Kasumi-1 (cell line): ENCODE measurements at places on chromosomes 1 and 21.

- DNase-seq, result no peak
Measured at GRCh38 chr1:77742011-77742555, 17.6 kb downstream of the USP33 start.

GRCh38 chr21:15749861-15750159 is 20.0 kb downstream of the USP25 start:
- no peak for DNase-seq

DNA sequence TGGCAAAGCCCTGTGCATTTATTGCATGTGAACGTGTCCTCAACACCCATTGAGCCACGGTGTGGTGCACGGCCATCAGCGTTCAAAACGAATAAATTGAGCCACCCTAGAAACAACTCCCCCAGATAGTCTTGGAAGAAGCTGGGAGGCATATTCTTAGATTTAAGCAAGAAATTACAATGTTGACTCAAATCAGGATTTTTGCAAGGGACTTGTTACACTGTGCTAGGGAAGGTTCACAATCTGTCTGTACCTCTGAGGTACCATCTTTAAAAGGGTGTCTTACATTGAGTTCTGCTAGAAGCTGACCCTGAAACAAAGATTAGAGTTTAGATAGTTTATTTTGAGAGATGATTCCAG is 16.2 kb downstream of the CD247 start:
- DNase-seq, result no peak

GRCh38 chr1:53316424-53316765 is 11.5 kb downstream of the LRP8 start:
- no peak for DNase-seq

GRCh38 chr1:24591781-24592180 is 35.9 kb downstream of the NCMAP start:
- no peak for DNase-seq

DNA sequence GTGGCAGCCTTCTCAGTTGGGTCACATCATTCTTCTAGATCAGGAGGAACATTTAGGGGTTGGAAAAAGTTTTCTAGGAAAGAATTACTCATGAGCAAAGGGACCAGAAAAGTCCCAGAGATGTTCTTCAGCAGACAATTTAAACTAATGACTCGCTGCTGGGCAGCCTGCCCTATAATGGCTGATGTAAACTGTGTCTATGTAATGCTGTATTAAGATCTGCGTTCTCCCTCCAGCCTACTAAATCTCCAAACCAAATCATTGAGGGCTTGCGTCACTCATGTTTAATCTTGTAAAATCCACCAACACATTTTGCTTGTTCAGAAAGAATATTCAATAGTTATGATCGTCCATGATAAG is 92.1 kb downstream of the LRRC8C start:
- DNase-seq, result no peak

DNA sequence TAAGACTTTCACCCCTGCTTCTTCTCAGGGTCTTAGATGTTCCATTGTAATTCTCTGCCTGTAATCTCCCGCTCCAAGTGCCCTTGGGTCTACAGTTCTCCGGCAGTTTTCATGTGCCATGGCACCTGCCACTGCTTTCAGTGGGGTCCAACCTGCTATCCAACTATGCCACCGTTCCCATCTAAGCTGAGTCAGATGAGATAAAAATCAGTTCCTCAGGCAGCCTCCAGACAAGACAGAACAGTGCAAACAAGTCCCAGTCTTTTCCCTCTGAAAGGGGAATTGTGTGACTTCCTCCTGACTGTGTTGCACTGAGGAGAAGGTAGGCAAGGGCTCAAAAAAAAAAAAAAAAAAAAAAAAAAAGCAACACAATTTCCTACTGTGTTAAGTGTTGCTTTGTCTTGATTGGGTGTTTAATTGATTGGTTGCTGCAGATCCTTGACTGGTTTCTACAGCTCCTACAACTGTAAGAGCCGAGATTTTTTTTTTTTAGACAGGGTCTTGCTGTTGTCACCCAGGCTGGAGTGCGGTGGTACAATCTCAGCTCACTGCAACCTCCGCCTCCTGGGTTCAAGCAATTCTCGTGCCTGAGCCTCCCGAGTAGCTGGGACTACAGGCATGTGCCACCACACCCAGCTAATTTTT is 50.7 kb downstream of the EBNA1BP2 start:
- DNase-seq, result no peak

DNA sequence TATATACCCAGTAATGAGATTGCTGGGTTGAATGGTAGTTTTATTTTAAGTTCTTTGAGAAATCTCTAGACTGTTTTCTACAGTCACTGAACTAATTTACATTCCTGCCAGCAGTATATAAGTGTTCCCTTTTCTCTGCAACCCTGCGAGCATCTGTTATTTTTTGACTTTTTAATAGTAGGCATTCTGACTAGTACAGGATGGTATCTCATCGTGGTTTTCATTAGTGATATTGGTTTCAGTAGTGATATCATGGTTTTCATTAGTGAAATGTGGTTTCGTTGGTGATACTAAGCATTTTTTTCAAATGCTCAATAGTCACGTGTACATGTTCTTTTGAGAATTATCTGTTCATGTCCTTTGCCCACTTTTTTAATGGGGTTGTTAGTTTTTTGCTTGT is 316.8 kb downstream of the PTBP2 start:
- no peak for DNase-seq

- DNase-seq, result no peak
Measured at GRCh38 chr1:116507631-116508030, 63.2 kb downstream of the CD58 start.

- DNase-seq, result no peak
Measured at GRCh38 chr1:119727991-119728390, 16.3 kb downstream of the PHGDH start.

DNA sequence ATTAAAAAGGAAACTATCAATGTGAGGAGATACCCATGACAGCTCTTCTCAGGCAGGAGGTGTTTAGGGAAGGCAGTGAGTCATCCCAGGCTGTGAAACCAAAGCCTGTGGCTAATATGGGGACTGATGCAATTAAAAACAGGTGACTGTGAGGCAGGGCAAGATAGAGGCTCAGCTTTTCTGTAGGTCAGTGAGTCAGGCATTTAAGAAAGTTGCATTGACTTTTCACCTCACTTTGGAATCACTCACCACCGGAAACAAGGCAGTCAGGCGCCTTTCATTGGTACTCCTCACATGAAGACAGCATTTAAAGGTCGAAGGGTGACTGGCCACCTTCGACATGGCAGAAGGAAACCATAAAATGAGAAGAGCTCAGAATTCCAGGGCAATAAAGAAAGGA is 54.5 kb downstream of the PAPPA2 start:
- no peak for DNase-seq

GRCh38 chr1:1354271-1355247 is 3.8 kb downstream of the MXRA8 start:
- no peak for DNase-seq

DNA sequence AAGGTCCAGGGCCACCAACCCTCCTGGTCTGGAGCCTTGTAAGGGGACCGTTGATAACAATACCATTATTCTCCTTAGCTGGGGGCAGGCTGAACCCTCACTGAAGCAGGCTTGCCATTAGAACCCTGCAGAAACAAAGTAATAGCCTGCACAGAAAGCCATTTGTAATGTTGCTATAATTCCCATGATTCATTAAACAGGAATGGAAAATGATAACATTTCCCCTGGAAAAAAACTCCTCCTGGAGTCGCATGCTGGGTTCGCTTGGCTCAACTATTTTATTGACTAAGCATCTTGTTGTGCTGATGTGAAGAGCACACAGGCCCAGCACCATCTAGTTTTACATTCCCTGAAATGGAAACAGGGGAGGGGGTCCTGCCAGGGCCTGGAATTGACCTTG is 155.6 kb upstream of the CSF3R start:
- no peak for DNase-seq

- DNase-seq, result no peak
Measured at GRCh38 chr1:212034516-212035122, 738 bp downstream of the INTS7 start.

DNA sequence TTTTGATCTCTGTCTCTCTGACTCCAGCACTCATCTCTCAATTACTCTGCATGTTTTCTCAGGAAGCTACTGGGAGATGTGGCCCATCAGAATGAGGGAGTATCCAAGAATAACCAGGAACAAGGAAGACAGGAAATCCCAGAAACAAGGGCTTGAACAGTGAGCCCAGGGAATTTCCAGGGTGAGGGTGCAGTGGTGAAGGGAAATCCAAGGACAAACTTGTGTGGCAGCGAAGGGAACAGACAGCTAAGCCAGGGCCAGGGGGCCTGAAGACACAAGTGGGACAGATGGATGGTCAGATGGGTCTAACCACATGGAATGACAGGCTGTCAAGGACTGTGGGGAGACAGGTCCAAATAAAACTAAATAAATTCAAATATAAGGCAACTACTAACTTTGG is 121.8 kb upstream of the ERRFI1 start:
- no peak for DNase-seq

- DNase-seq, result no peak
Measured at GRCh38 chr1:207352554-207352953, 31.1 kb downstream of the CD55 start.

DNA sequence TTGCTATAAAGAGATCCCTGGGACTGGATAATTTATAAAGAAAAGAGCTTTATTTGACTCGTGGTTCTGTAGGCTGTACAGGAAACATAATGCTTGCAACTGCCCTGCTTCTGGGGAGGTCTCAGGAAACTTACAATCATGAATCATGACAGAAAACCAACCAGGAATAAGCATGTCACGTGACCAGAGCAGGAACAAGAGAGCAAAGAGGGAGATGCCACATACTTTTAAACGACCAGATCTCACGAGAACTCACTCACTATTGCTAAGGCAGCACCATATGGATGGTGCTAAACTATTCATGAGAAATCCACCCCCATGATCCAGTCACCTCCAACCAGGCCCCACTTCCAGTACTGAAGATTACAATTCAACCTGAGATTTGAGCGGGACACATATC is 49.8 kb upstream of the RCC1 start:
- DNase-seq, result peak; percentile 97

DNA sequence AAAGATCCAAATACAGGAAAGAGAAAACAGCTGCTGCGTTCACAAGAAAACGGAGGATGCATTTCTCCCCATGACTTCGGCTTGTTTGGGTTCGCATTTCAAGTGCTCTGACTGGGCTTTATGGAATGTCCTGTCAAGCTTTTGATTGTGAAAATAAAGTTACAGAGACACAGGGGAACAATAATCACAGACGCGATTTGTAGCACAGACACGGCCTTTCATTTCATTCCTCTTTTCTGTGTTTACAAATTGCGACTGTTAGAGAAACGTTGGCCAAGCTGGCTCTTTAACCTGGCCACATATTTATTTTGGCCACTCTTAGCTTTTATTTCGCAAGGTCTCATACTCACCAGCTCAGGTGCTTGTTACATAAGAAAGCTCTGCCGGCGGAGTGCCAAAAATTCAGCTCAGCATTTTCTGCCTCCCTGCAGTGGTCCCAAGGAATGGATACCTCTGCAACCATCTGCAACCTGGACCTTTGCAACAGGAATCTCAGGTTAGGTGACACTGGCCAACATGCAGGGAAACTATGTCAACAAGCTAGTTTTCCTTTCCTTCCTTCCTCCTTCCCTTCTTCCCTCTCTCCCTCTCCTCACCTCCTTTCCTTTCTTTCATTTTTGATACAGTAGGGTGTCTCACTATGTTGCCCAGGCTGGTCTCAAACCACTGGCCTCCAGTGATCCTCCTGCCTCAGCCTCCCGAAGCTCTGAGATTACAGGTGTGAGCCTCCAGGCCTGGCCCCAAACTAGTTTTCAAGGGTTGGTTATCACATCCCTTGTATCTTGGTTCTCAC is 58.2 kb upstream of the SLC45A1 start:
- DNase-seq, result no peak

DNA sequence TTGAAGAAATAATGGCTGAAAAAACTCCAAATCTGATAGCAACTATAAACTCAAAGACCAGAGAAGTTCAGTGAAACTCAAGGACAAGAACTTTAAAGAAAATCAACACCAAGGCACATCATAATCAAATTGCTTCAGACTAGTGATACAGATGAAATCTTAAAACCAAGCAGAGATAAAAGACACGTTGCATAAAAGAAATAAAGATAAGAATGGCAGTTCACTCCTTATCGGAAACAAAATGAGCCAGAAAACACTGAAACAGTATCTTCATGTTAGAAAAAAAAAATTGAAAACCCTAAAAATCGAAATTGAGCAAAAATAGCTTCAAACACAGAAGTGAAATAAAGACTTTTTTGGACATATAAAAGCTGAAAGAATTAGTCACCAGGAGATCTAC is 4.6 kb upstream of the RAB4A start:
- DNase-seq, result no peak

DNA sequence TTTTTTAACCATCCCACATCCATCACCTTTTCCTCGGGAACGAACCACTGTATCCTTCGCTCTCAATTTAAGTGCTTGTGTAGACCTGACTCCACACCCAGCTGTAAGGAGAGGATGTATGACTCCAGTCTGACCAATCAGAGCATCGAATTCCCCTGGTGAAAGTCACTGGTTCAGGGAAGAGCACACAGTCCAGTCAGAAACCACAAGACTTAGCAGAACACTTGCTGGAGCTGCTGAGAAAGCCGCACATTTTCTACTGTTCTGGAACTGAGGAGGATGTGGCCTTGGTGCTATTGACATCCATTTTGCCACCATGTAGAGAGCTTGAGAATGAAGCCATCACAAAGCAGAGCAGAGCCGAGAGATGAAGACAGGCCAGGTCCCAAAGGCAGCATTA is 59.9 kb upstream of the CNN3 start:
- DNase-seq, result no peak

DNA sequence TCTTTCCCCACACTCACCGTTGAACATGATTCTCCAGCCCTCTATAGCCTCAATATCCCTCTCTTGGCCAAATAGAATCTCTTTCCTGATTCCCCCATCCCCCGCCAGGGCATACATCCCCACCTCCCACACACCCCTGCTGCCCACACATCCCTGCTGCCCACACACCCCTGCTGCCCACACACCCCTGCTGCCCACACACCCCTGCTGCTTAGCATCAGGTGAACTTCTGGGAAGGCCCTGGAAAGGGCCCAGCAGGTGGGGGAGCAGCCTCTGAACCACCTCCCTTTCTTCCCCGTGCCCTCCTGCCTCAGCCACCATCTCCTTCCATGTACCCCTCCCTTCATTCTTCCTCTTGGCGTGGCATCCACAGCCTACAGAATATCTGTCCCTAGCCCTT is 15.9 kb upstream of the IFNLR1 start:
- no peak for DNase-seq

GRCh38 chr1:154879038-154879421 is 8.9 kb upstream of the KCNN3 start:
- no peak for DNase-seq
